Omental fat pad (tissue), 4 donors: ENCODE measurements at places on chromosomes 5 and 9.

GRCh38 chr5:119792161-119792799 lies 162.9 kb downstream of the FAM170A start:
- no peak for DNase-seq

DNA sequence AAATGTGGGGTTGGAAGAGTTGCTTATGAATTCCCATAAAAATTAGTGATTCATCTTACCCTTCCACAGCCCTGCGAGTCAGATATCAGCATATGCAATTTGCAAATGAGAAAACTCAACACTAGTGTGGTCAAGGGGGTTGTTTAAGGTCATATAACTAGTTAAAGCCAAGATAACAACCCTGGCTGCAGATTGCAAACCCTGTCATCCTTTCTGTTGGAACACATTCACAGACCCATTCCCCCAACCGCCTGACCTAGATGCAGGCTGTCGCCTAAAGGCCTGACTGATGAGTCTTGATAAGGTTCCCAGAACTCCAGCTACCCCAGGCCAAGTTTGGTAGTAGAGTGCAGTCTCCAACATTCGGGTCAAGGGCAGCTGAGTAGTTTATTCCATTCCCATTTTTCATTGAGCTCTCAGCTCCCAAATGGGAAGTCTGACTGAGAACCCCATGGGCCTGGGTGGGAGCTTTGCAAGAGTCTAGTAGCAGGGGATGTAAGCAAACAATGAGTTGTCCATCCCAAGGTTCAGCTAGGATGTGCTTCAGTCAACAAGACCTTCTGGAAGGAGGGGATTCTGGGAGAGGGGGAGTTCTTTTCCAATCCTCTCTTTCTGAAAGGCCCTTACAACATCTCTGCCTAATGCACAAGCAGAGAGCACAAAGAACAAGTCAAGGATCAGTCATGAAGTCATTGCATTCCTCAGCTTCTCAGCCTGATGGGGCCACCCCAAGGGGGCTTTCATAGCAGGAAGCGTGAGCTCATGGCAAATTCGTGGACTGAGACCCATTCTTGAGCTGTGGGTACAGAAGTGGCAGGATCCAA lies 40.3 kb downstream of the ADAM19 start:
- no peak for DNase-seq

- DNase-seq = no peak
Measured at GRCh38 chr5:168041583-168041982, 249.9 kb upstream of the WWC1 start.

DNA sequence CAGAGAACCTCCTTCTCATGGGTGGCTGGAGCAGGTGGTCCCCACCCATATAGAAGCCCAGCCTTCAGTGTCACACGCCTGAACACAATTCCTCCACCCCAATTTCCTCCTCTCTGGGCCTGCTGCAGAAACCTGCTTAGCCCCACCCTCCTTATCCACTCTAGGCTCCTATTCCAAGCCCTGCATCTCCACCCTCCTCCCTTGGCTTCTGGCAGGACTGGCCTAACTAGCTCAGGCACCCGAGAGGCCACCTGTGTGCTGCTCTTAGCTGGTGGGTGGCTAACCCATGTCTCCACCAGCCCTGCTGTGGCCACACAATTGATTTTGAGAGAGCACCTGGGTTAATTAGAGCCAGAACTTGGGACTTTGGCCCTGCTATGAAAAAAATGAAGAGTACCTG lies 77.3 kb upstream of the ATP10B start:
- no peak for DNase-seq

DNA sequence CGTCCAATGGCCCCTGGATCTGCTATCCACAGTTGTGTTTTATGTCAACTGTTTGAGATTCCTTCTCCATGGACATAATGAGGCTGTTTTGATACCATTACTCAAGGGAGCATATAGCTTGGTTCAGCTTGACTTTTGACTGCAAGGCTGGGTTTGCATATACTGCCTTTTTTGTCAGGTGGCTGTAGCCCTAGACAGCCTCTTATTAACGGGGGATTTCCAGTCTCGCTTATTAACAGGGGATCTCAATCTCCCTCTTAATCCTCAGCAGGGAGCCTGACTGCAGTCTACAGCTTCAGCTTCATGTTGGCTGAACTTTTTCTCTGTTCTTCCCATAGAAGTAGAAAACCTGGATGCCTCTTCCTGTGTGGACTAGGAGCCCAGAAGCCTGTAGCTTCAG lies 73.7 kb upstream of the TNC start:
- no peak for DNase-seq

- no peak for DNase-seq
Measured at GRCh38 chr9:129888293-129889121, 53.2 kb downstream of the USP20 start.

- DNase-seq = no peak
Measured at GRCh38 chr9:129669946-129670345, 4.5 kb downstream of the PRRX2 start.

DNA sequence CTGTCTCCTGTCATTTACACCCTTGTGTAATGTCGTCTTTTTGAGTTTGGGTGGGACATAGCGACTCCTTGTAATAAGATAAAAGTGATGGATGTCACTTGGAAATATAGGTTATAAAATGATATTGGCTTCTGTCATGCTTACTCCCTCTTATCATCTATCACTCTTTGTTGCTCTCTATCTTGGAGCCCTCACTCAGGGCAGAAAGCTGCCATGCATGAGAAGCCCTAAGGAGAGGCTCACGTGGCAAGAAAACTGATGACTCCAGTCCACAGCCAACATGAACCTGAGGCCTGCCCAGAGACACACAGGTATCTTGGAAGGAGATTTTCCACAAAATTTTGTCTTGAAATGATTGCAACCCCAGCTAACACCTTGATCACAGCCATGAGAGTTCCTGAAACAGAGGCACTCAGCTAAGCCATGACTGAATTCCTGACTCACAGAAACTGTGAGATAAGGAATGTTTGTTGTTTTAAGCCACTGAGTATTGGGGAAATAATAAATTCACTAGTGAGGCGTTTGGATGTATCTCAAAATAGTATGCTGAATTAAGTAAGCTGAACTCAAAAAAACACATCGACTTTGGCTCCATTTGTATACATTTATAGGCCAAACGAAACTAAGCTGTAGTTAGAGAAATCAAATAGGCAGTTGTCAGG lies 216.7 kb downstream of the CDH18 start:
- no peak for DNase-seq

GRCh38 chr5:128539038-128539429 lies 989 bp upstream of the FBN2 start:
- DNase-seq = no peak

DNA sequence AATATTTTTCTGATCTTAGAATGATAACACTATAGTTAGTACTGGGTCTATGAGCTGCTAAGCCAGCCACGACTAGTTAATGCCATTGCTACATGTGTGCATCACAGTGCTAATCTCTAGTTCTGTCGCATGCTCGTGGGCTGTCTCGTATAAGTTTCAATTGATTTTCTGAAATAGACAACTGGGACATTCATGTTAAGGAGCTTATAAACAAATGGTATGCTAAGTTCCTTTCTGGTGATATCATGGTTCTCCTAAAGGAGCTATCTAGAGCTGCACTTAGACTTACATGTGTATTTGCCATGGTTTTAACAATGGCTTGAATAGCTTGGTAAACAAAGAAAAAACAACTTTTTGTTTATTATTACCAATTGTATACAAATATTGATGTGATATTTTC lies 46.2 kb downstream of the F2RL2 start:
- no peak for DNase-seq

DNA sequence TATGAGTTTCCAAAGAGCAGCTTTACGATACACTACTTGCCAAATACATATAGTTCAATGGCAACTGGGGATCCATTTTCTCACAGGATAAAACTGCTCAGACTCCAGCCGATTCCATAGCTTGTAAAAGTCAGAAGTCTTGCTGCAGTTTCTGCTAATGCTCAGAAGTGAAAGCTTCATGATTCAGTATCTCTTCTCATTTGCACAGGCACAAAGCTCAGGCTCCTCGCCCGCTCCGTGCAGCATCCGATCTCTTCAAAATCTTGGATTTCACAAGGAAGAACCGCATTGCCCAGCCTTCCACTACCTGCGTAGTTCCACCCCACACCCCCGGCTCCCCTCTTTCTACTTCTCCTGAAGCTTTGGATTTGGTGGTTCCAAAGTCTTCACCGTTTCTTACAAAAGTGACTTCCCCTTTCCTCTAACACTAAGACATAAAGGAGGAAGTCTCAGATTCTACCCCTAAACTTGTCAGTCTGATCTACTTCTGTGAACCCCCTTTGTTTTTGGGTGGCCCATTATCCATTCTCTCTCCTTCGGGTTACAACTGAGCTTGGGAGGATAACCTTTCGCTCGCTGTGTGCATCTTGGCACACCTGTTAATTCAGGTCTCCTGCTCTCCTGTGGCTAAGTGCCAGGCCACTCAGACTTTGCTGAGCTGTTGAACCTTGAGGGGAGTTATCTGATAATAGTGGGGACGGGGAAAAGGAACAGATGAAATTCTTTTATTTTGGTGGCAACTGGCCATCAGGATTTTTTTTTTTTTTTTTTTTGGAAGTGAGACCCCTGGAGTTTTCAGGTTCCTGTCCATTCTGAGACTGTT lies 194.1 kb downstream of the GNA14 start:
- DNase-seq = no peak

- DNase-seq = no peak
Measured at GRCh38 chr5:34998058-34998789, 49.5 kb downstream of the AGXT2 start.

GRCh38 chr5:116216246-116216645 lies 131.4 kb downstream of the COMMD10 start:
- DNase-seq = no peak

DNA sequence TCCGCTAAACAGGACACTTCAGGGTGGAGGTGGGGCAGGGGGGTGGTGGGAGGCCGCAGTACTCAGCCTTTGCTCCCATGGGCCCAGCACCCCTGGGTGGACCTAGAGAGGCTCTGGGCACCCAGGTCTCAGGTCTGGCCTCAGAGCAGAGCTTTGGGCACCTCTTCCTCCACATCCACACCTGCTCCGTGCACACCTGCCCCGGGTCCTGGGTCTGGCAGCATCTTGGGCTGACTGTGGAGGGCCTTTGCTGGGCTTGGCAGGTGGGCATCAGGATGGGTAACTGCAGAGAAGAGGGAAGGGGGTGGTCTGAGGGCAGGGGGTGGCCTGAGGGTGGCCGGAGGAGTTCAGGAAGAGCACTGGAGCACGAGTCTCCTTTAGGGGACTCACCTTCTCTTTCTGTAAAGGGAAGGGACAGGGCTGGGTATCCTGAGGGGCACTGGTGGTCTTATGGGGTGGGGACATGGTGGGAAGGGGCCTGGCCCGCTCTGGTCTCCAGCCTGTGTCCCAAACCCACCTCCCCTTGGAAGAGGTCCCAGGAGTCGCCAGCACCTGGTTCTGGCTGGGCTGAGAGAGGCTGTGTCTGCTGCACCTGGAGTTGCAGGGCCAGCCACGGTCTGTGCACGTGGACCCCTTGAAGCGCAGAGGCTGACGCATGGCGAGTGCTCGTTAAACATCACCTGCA lies 106.7 kb upstream of the IER5L start:
- no peak for DNase-seq

DNA sequence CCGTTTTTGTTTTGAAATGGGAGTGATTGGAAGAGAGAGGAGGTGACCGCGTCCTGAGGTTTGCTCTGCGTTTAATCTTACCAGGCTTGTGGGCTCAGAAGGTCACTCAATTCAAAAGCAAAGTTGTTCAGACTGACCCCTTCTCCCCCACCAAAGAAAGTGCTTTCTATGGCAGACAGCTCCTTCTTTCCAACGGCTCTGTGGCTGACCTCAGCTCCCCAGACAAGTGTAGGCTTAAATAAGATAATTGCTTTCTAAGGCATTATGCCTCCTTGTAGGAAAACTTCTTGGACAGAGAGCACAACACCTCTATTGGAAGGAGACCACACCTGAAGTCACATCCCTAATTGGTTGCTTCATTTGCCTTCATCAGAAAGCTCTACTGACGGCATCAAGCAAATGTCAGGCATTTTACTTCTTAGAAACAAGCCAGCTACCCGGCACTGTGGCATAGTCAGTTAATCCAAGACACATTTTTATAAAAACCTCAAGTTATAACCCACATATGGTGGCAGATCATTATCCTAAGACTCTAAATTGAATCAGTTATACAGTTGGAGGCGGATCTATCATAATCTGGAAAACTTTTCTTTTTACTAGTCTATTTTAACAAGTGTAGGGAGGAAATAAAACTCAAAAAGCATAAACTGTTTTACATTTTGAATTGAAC lies 94.9 kb downstream of the TMEM174 start:
- DNase-seq = no peak

DNA sequence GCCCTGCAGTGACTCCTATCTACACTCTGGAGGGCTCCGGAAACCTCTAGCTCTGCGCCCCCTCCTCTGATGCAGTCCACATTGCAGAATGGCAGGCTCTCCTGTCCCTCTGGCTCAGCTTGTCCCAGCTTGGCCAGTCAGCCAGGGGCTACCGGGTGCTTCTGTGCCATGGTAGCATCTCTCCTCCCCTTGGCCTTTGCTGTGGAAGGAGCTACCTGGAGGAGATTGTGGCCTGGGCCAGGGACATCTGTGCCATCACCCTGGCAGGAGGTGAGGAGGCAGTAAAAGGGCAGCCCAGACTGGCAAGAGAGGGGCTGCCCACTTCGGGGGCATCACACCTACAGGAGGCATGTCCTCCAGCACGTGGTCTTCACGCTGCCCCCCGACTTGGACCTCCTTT lies 38.1 kb upstream of the FCN1 start:
- no peak for DNase-seq

DNA sequence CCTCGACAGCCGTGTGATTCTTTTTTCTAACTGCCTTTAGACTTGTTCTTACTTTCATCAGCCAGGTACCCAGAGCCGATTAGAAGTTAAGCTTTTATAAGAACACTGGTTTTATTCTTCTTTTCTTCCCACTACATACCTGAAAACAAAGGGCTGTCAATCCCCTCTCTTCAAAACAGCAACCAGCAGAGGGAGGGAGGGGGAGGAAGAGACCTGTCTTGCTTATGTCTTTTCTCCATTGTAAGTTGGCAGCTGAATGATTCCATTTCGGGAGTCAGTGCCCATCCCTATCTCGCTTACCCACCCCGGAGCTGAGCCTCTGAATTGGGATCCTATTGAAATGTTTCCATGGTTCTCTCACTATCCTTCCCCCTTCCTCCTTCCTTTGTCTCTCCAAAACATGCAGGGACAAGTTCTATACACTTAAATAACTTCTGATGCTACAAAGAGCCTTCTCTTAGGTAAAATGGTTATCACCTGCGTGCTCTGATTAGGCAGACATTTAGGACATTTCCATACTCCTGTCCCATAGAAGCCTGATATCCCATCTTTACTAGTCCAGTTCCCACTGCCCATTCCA lies 83.9 kb upstream of the WWC1 start:
- no peak for DNase-seq

DNA sequence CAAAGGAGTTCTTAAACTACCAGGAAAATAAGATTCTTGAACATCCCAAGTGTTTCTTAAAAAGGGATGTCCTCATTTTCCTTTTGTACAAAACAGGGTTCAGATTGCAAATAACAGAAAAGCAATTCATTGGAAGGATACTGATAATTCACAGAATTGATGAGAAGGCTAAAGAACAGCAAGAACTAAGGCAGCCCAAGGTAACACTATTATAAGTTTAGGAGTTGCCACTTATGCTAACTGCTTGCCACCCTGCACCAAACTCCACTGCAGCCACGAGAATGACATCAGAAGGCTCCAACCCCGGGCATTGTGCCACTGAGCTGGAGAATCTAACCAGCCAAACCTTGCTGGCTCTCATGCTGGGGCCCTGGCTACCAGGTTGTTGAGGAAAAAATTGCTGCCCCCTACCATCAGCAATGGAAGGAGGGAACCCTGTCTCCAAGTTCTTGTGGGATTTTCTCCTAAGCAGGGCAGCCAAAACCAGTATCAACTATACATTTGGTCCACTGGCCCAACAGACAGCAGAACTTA lies 123.4 kb downstream of the ARL15 start:
- DNase-seq = no peak
